ENCODE measurements at places on chromosomes 1 and 21. TPM values are rescaled to one million over a fixed set of nuclear protein-coding genes. Genes with fewer than 3 reads are reported as not detected.

GRCh38 chr1:67939942-67940341, 106.7 kb upstream of the GNG12 start:
- H3K27me3 ChIP-seq: no peaks in the 10 kb centered on the region
- H3K36me3 ChIP-seq: no peaks in the 10 kb centered on the region
- no peak overlapping the region for H3K27ac ChIP-seq
- H3K4me3 ChIP-seq: no peak overlapping the region

- no peaks in the 10 kb centered on the region for H3K36me3 ChIP-seq
- peaks cover 40% of the 10 kb centered on the region for H3K27me3 ChIP-seq
- no peak overlapping the region for H3K27ac ChIP-seq
These were observed 369.7 kb downstream of the RRAGC start for GRCh38 chr1:38489844-38490270.

SPATA21 gene
- not detected for total RNA-seq

- H3K4me1 ChIP-seq: no peaks in the 10 kb centered on the region
- no peak overlapping the region for H3K4me3 ChIP-seq
- no peak for DNase-seq
- peaks cover 6% of the 10 kb centered on the region for H3K36me3 ChIP-seq
- H3K27me3 ChIP-seq: no peaks in the 10 kb centered on the region
These were observed 75.6 kb downstream of the MRPS6 start for GRCh38 chr21:34148826-34149558.

SPTA1 gene
- total RNA-seq: 0.97 TPM

NR1I3 gene
- total RNA-seq: not detected

CCDC30 gene
- 4.1 TPM for total RNA-seq

TMPRSS2 gene
- not detected for total RNA-seq

GRCh38 chr1:85587841-85588240, 7.3 kb downstream of the CCN1 start:
- H3K4me3 ChIP-seq: no peak overlapping the region
- no peaks in the 10 kb centered on the region for H3K4me1 ChIP-seq
- no peak for DNase-seq
- H3K27ac ChIP-seq: no peak overlapping the region
- no peaks in the 10 kb centered on the region for H3K27me3 ChIP-seq
- no peaks in the 10 kb centered on the region for H3K36me3 ChIP-seq

GRCh38 chr1:84742653-84743052, 52.4 kb upstream of the SSX2IP start:
- DNase-seq: no peak
- no peaks in the 10 kb centered on the region for H3K4me1 ChIP-seq
- H3K27me3 ChIP-seq: no peaks in the 10 kb centered on the region
- H3K27ac ChIP-seq: no peak overlapping the region

GRCh38 chr1:16326833-16327404, 25.4 kb downstream of the FBXO42 start:
- H3K4me1 ChIP-seq: peaks cover 2% of the 10 kb centered on the region
- H3K36me3 ChIP-seq: no peaks in the 10 kb centered on the region

GRCh38 chr1:231070758-231071444, 30.8 kb upstream of the FAM89A start:
- no peaks in the 10 kb centered on the region for H3K36me3 ChIP-seq
- H3K4me1 ChIP-seq: peaks cover 16% of the 10 kb centered on the region
- no peak overlapping the region for H3K27ac ChIP-seq

POU3F1 gene
- 0.60 TPM for total RNA-seq

- no peak for DNase-seq
- H3K4me3 ChIP-seq: no peak overlapping the region
- H3K36me3 ChIP-seq: no peaks in the 10 kb centered on the region
- no peaks in the 10 kb centered on the region for H3K4me1 ChIP-seq
- no peak overlapping the region for H3K27ac ChIP-seq
These were observed 273.6 kb upstream of the LRRC7 start for GRCh38 chr1:69294171-69294570.

DNA sequence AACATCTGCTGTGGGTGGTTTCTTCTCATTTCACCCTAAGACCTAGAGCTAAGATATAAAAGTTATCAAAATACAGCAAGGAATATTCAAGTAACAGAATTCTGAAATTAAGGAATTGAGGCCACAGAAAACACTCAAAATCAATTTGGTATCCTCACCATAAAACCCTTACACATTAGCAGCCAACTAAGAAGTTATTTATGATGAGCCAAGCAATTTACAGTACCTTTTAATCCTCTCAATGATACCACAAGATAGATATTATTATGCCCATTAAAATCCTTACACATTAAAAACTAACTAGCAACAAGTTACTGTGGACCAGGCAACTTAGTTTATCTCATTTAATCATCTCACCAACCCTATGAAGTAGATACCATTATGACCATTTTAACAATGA, 81.6 kb downstream of the FAF1 start:
- no peaks in the 10 kb centered on the region for H3K36me3 ChIP-seq
- H3K27ac ChIP-seq: no peak overlapping the region
- H3K4me3 ChIP-seq: no peak overlapping the region
- H3K27me3 ChIP-seq: no peaks in the 10 kb centered on the region
- no peak for DNase-seq
- H3K4me1 ChIP-seq: peaks cover 18% of the 10 kb centered on the region

DNA sequence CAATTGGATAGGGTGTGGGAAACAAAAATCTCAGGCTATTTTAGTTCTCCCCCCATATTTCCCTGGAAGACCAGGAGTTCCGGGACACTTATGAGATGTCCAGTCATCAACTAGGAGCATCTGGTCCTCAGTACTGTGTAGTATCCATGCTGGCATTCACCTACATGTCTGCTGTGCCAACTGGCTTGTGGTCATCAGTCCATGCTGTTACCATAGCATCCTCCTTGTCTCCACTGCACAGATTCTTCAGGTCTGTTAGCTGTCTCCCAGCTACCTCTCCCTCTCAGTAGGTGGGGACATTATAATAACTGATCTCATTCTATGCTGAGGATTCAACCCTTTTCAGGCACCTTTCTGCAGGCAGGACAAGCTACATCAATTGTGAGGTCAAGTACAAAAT, 302.9 kb downstream of the BARHL2 start:
- H3K27ac ChIP-seq: no peak overlapping the region
- H3K36me3 ChIP-seq: no peaks in the 10 kb centered on the region
- H3K27me3 ChIP-seq: no peaks in the 10 kb centered on the region
- no peaks in the 10 kb centered on the region for H3K4me1 ChIP-seq
- no peak for DNase-seq

DNA sequence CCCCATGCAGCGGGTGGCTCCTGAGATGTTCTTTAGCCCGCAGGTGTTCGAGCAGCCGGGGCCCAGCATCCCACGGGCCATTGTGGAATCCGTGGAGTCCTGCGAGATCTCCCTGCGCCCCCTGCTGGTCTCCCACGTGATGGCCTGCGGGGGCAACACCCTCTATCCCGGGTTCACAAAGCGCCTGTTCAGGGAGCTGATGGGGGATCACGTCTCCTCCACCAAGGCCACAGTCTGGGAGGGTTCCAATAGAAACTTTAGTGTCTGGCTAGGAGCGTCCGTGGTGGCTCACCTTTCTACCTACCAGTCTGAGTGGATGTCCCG, 71.0 kb downstream of the ACTL8 start:
- H3K4me3 ChIP-seq: no peak overlapping the region
- no peaks in the 10 kb centered on the region for H3K36me3 ChIP-seq
- H3K27me3 ChIP-seq: peaks cover 39% of the 10 kb centered on the region
- H3K4me1 ChIP-seq: no peaks in the 10 kb centered on the region
- no peak overlapping the region for H3K27ac ChIP-seq

DNA sequence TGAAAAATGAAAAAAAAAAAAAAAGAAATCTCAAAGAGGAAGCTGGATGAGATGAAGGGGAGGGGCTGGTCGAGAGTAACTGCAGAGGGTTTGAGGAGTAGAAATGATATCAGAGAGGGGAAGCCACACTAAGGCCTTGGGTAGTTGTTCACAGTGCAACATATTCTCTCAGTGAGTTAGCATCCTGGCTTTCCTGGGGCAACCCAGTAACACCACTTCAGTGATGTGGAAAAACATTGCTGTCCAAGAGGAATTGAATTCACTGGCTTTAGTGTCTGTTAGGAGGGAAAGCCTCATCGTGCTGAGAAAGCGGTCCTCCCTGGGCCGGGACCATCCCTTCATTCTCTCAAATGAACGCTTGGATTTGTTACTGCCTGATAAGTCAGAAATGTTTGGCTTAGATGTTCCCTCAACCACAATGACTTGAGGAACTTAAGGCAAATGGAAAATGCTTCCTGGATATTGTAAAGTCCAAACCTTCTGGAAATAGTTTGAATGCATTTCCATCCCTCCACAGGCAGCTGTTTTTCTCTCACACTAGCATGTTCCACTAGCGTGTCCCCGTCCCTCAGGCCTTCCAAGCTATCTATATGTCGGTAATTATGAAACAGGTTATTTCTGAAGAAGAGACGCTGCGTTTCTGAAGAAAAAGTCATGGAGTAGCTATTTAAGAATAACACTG, 12.2 kb downstream of the TGFB2 start:
- no peaks in the 10 kb centered on the region for H3K27me3 ChIP-seq
- no peak for DNase-seq
- no peaks in the 10 kb centered on the region for H3K4me1 ChIP-seq
- H3K4me3 ChIP-seq: no peak overlapping the region

GRCh38 chr1:209714338-209714737, 9.7 kb downstream of the HSD11B1 start:
- H3K4me1 ChIP-seq: no peaks in the 10 kb centered on the region
- no peaks in the 10 kb centered on the region for H3K27me3 ChIP-seq
- DNase-seq: no peak
- no peaks in the 10 kb centered on the region for H3K36me3 ChIP-seq

DNA sequence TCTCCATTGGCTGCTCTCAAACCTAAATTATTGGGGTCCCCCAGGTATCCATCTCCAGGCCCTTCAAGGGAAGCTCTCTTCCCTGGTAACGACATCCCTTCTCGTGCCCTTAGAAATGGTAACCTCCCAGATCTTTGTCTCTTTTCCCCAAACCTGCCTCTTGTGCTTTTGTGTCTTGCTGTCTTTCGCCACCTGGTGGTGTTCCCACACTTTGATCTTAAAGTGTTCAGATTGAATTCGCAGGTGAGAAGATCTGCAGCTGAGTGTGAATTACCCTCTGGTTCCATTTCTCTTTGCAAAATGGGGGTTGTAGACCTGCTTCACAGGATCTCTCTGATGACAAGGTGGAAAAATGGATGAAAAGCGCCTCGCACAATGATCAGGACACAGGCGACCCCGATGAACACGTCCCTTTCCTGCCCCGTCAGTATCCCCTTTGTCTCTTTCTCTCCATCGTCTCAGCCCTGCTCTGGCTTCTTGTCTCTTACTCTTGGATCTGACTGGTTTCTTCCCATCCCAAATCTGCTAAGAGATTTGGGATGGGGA, 53.1 kb downstream of the DOP1B start:
- no peak for DNase-seq
- no peak overlapping the region for H3K27ac ChIP-seq
- H3K4me1 ChIP-seq: no peaks in the 10 kb centered on the region
- peaks cover 67% of the 10 kb centered on the region for H3K36me3 ChIP-seq
- no peaks in the 10 kb centered on the region for H3K27me3 ChIP-seq

GRCh38 chr1:95353194-95353593, 119.2 kb downstream of the RWDD3 start:
- H3K27ac ChIP-seq: no peak overlapping the region
- no peak overlapping the region for H3K4me3 ChIP-seq
- DNase-seq: no peak
- no peaks in the 10 kb centered on the region for H3K36me3 ChIP-seq
- no peaks in the 10 kb centered on the region for H3K4me1 ChIP-seq

DNA sequence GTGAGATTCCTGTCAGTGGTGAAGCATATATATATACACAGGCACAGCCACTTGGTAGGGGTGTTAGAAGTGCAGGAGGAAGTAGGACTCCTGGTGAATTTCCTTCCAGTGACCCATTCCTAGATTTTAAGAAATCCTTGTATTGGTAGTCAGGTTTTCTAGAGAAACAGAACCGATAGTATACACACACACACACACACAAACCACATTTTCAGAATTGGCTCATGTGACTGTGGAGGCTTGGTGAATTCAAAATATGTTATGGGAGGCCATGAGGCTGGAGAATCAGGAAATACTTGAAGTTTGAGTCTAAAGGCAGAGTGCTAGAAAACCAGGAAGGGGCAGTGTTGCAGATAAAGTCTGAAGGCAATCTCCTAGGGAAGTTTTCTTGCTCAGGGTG, 114.2 kb downstream of the FCRL5 start:
- H3K27me3 ChIP-seq: no peaks in the 10 kb centered on the region
- no peaks in the 10 kb centered on the region for H3K4me1 ChIP-seq
- no peak overlapping the region for H3K27ac ChIP-seq
- H3K4me3 ChIP-seq: no peak overlapping the region
- no peaks in the 10 kb centered on the region for H3K36me3 ChIP-seq

GIPC2 gene
- total RNA-seq: 27.9 TPM

DNA sequence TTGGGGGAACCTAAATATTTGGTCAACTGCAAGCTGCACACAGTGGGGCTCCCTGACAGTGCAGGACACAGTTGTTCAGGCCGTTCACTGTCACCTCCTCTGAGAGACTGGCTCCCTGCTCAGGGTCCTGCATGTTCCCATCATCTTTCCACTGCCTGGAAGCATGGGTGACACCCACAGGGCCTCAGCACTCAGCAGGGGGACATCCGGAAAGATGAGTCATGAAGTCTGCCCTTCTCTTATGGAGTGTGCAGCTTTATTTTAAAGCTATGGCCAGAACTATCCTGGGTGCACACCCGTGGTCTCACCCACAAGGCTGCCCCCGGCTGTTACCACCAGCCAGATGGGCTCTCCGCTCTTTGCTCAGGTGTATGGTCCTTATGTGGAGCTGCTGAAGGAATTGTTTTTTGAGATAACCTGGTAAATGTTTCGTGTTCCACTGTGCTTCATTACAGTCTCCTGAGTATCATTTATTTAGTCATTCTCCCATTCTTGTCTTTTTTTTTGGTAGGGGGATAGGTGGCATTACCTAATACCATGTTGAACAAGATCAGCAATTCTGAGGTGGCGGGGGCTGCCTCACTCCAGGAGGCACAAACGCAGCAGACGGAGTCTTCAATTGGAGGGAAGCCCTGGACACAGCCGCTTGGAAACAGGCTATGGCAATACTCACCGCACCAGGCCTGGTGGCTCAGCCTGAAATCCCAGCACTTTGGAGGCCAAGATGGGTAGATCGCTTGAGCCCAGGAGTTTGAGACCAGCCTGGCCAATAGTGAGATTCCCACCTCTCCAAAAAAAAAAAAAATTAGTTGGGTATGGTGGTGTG, 14.3 kb downstream of the TRIM11 start:
- H3K36me3 ChIP-seq: no peaks in the 10 kb centered on the region
- no peak overlapping the region for H3K4me3 ChIP-seq
- no peak overlapping the region for H3K27ac ChIP-seq
- DNase-seq: peak; percentile 46
- peaks cover 22% of the 10 kb centered on the region for H3K4me1 ChIP-seq
- H3K27me3 ChIP-seq: no peaks in the 10 kb centered on the region

- no peak overlapping the region for H3K4me3 ChIP-seq
- no peaks in the 10 kb centered on the region for H3K36me3 ChIP-seq
- peak; percentile 88 for DNase-seq
- no peaks in the 10 kb centered on the region for H3K27me3 ChIP-seq
- peaks cover 8% of the 10 kb centered on the region for H3K4me1 ChIP-seq
These were observed 26.8 kb upstream of the CRNN start for GRCh38 chr1:152440635-152441471.
